Transverse colon (tissue), 4 donors: ENCODE measurements at places on chromosomes 2 and 18. TPM values are rescaled to one million over a fixed set of nuclear protein-coding genes. Genes with fewer than 3 reads are reported as not detected.

- DNase-seq, result no peak
These were observed 6.9 kb downstream of the CEP68 start for GRCh38 chr2:65062843-65063825.

DNA sequence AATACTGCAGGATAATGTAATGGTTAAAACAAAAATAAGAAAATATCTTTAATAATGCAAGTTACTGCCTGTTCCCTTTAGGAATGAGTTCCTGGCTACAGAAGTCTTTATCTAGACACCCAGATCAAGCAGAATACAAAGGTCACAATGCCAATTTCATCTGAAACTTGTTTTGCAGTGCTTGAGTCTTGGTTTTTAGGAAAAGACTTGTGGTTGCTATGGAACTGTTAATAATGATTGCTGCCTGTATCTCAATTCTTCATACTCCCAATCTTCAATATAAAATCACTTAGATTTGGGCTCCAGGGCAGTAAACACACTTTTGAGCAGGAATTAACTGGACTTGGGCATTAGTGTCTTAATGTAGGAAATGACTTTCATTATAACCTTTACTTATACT, 14.2 kb downstream of the CAVIN2 start:
- DNase-seq, result no peak

MPHOSPH10 gene
- total RNA-seq, result 22.9 TPM

NBAS gene
- total RNA-seq, result 43.2 TPM

DNA sequence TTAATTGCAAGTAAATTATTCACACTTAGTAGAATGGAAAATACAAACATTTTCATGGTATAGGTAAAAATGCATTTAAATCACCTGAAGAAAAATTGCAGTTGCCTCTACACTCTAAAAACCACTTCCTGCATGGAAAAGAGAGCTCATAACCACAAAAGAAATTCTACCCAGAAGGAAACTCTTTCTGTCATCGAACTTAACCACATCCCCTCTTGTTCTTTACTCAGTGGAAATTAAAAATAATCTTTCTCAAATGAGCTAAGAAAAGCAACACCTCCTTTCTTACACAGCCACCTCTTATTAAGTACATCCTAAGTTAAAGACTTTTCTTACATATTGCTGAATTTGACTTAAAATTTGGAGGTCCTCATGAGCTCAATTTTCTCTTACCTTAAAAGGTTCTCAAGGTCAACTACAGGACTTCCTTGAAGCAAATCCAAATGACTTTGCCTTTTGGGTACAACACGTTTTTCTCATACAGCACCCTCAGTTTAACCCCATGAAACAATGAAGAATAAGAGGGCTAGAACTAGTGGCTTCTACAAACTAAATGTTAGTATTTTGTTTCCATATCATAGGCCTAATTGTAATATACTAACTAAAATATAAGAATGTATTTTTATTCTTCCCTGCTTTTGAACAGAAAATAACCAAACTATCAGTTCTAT, 109.1 kb upstream of the CRIM1 start:
- no peak for DNase-seq

PASK gene
- total RNA-seq, result 9.8 TPM

DNA sequence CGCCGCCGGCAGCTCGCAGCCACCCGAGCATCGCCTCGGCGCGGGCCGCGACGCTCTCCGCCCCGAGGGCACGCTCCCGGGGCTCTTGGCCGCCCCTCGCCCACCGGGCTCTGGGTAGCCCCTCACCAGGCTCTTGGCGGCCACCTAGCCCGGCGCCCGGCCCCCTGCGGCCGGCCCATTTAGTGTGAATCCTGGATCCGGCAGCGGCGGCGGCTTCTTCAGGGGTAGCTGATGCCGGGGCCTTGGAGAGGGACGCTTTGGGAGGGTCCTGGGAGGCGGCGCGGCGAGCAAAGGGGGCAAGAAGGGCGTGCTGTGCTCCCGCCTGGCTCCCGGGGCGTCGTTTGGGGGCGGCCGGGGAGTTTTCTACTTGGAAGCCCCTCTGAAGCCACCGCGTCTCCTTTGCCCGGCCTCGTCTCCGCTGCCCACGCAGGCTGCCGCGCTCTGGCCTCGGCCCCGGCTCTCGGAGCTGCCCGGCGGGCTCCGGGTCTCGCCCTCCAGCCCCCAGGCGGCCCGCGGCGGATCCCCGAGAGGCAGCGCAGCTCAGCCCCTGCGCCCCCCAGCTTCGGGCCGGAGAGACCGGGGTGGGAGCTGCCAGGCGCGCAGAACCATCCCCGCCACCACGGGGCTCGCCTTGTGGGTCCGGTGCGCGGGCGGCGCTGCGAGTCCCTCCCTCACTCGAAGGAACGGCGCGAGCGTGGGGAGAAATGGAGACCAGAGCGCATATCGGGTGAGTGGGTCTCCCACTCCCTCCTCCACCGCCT, 509 bp downstream of the PIEZO2 start:
- DNase-seq, result no peak

GRCh38 chr18:23588836-23589560, 2.7 kb upstream of the NPC1 start:
- DNase-seq, result no peak

DNA sequence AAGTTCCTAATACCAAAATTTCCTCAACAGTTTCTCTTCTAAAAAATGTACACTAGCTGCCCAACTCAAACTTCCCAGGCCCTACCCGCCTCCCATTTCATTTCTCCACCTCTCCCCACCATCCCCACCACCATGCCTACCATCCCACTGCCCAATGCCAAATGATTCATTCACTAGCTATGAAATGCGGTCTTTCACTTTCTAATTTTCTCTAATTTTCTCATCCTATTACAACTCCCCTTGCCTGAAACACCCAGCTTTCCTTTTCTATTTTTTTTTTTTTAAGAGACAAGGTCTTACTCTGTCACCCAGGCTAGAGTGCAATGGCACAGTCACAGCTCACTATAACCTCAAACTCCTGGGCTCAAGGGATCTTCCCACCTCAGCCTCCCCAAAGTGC, 38.4 kb downstream of the KIDINS220 start:
- no peak for DNase-seq

CYTIP gene
- 25.1 TPM for total RNA-seq

GRCh38 chr2:99562516-99562915, 72.7 kb upstream of the REV1 start:
- no peak for DNase-seq

GRCh38 chr2:47497843-47498460, 95.0 kb downstream of the MSH2 start:
- no peak for DNase-seq

GRCh38 chr18:11987527-11987926, 6.2 kb downstream of the IMPA2 start:
- DNase-seq, result no peak

GRCh38 chr2:199019898-199020507, 437.7 kb downstream of the SATB2 start:
- no peak for DNase-seq

- DNase-seq, result no peak
These were observed 1919.9 kb upstream of the LRRTM1 start for GRCh38 chr2:82224301-82224940.

DNA sequence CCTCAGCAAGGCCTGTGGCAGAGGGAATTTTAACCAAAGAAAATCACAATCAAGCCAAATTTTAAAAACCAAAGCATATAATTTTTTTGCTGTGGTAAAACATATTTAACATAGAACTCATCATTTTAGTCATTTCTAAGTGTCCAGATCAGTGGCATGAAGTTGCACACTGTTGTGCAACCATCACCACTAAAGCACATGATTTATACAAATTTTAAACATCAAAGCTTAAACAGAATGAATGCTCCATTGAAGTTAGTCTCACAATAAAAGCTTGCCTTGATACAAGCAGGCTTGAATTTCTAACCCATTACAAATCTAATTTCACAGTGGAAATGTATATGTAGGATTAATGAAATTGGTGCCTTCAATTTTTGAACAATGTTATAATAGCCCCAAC, 31.2 kb downstream of the FTCDNL1 start:
- no peak for DNase-seq

DNA sequence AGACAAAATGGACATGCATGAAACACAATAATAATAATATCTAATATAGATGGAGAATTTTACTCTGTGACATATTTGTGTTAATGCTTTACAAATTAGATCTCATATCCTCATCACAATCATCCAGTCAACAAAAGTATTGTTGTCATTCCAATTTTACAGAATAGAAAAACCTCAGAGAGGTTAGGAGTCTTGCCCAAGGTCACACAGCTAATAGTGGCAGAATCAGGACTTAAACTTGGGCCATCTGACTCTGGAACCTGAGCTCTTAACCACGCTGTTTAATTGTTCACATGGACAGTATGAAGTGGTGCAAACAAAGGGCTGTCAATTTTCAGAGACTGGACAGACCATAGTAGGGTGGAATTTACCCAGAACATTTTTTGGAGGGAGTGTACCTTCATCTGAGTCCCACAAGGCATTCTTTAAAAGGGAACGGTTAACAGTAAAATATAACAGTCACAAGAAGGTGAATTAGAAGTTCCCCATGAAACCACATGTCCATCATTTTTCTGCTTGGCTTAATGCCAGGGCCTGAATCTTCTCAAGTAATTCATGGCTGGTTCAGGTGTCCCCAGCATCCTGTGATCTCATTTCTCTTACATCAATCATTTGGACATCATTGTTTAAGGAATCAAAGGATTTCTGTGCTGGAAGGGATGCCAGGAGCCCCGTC, 35.4 kb upstream of the CCDC93 start:
- no peak for DNase-seq

DNER gene
- 3.0 TPM for total RNA-seq

- no peak for DNase-seq
These were observed 252.5 kb downstream of the XIRP2 start for GRCh38 chr2:167140767-167141166.

DNA sequence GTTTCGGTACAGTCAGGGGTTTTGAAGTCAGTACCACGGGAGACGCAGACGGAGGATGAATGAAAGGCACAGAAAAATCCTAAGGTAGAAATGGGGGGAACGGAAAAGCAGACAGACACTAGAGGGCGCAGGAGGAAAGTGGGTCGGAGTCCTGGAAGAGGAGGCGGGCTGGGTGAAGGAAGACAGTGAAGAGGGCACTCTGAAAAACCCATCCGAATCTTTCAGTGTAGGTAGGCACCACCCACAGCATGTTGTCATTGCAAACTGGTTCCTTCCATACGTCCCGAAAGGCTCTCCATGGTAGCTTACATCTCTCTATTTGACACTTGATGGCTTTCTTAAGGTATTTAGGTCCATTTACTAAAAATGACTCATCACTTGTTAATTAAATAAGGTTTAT, 18.5 kb upstream of the ZNF236 start:
- peak; percentile 74 for DNase-seq

CGREF1 gene
- total RNA-seq, result not detected
